ENCODE measurements at places on chromosomes 7 and 10.

DNA sequence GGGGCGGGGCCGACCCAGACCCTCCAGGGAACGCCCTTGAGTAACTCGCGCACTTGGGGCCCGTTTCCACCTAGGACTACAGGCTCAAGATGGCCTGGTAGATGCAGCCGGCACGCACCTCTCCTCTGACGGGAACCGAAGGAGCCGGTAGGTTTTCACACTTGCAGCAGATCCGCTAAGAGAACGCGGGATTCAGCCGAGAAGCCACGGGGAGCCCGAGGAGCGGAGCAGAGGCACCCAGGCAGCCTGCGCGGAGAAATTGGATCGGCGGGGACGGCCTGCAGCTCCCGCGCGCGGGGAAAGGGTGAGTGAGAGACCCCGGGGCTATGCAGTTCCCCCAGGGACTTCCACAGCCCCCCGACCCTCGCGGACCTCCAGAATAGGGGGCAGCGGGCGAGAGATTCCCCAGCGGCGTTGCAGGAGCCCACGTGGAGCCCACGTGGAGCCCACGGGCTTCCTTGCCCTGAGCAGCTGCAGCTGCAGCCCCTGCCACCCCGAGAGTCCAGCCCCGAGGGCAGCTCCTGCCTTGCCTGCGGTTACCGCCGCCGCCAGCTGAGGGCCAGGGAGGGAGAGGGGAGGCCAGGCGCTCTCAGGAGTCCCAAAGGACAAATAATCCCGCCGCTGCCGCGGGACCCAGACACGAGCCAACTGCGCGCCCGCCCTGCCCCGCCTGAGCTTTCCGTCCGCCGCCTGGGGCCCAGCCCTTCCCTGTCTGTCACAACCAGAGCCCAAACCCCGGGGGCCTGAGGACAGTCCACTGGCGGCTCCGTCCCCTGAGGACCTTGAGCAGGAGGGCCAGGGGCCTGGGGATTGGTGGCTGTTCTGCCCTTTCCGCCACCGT lies 13.1 kb downstream of the IFT22 start:
- DNase-seq: peak; percentile 83

DNA sequence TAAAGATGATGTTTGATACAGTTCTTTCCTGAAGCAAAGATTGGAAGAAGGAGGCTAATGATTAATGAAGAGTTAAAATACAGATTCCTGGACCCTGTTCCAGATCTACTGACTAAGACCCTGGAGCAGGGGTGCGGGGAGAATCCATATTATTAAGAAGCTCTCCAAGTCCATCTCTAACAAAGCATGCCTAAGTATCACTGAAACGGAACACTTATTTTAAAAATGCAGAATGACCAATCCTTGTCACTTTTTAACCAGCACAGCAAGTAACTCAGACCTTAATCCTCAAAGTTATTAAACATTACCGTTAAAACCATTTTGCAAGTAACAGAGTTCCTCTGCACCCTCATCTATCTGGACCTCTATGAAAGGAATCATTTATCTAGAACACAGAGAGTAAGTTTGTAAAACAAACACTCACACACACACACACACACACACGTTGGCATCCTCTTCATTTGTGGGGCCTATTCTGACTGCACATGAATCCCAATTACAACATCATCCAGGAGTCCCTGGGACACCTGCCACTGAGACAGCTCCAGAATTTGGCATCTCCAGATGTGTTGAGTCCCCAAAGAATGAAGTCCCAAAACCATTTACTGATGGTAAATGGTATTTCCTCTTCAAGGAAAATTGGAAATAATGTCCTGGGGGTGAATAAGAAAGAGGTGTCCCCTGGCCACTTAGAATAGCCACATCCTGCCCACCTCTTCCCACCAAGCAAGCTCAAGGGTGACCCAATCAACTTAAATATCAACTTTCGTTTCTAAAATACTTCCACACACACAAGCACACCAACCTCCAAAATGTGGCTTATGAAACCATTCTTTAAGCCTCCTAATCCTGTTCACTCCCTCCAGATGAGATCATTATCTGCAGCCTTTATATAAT lies 117.5 kb downstream of the PARD3 start:
- DNase-seq: no peak

DNA sequence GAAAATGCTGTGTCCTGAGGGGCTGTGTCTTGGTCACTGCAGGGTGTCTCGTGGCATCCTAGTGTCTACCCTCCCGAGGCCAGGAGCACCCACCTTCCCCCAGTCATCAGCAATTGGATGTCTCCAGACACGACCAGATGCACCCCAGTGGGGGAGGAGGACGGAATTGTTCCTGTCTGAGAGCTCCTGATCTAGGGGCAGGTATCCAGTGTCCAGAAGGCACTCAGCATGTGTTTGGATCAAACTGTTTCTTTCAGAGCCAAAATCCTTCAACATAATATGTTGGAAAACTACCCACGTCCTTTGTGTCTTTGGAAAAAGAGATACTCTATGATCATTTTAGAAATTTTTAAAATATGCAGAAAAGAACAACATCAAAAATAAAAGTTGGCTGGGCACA lies 16.9 kb downstream of the PRKRIP1 start:
- DNase-seq: no peak

GRCh38 chr10:105718207-105718995 lies 1077.3 kb downstream of the SORCS3 start:
- DNase-seq: no peak
